ENCODE measurements at places on chromosomes 5 and 9.
A peak's percentile ranks its signal among the peaks of the same experiment; 100 is the strongest.

DNA sequence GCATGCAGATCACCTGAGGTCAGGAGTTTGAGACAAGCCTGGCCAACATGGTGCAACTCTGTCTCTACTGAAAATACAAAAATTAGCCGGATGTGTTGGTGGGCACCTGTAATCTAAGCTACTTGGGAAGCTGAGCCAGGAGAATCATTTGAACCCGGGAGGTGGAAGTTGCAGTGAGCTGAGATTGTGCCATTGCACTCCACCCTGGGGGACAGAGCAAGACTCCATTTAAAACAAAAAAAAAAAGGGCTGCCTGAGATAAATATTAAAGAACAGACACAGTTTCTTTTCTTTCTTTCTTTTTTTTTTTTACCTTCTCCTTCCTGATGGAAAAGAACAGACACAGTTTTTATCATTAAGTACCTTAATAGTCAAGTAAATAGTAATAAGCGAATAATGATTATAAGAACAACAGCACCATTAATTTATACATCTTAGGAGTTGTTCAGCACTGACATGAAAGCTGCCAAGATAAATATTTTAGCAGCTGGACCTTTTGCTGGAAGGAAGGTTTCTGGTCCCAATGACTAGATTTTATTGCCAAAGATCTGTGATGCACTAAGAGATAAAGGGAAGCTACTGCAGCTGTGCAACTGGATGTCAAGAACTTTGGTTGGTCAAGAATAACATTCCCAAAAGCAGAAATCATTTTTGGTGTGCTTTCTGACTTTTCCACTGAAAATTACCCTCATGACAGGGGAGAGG is 7.0 kb downstream of the CENPP start:
- no peak for DNase-seq

DNA sequence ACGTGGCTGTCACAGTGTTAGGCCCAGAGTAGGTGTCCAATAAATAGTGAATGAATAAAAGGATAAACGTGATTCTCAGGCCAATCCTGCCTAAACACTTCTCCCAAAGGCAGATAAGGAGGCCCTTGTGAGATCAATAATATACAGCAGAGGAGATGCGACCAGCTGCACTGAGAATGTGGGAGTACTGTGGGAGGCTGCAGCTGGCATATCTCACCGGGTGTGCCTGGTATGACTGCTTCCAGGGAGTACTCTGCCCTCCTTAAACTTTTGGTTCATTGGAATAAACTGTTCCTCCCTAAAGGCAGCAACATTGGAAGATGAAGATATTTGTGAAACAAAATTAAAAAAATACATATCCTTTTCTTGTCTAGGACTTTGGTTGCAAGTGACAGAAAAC is 57.1 kb upstream of the PTPN3 start:
- DNase-seq = no peak

GRCh38 chr5:153672347-153673090 is 182.0 kb downstream of the GRIA1 start:
- DNase-seq = no peak

DNA sequence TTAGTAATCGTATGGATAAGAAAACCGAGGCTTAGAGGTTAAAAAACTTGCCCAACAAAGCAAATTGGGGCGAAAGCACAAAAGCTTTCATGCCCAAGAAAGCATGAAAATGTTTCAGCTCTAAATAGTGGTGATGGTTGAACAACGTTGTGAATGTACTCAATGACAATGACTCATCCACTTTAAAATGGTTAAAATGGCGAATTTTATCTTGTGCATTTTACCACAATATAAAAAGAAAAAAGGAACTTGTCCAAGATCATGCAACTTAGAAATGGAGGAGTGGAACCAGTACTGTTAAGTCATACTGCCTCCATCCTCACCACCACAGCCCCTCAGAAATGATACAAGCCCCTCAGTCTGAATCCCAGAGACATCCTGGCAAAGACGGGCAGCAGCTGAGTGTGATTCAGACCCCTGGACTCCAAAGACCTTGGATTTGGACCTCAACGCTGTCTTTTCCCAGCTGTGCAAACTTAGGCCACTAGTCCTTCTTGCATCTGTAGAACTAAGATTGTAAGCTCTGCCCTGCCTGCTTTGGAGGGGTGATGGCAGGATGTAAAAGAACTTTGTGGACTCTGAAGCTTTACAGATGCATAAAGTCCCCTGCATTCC is 158.4 kb downstream of the GABBR2 start:
- DNase-seq = no peak

DNA sequence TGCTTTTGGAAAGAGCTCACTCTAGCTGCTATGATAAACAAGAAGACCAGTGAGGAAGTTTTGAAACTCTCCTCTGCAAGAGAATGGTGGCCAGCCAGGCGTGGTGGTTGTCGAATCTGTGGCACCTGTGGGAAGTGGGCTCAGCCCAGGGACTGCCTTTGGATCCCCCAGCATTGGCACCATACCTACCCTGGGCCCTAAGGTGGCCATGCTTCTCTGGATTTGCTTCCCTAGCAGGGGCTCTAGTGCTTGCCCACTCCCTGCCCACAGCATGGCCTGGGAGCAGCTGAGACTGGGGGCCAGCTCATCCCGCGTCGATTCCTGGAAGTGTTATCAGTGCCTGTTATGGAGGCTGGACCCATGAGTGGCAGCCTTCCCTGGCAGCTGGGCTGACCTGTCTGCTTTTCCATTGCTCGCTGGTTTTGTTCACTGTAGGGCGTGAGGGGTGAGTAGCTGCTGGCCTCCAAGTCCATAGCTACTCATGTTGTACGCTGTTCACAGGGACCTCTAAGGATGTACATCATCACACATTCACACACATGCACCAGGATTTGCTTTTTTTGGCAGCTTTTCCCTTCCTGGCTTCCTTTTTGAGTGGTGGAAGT is 2.3 kb downstream of the SLC22A4 start:
- DNase-seq = no peak

GRCh38 chr5:40838086-40838485 is 3.1 kb upstream of the RPL37 start:
- DNase-seq = no peak

DNA sequence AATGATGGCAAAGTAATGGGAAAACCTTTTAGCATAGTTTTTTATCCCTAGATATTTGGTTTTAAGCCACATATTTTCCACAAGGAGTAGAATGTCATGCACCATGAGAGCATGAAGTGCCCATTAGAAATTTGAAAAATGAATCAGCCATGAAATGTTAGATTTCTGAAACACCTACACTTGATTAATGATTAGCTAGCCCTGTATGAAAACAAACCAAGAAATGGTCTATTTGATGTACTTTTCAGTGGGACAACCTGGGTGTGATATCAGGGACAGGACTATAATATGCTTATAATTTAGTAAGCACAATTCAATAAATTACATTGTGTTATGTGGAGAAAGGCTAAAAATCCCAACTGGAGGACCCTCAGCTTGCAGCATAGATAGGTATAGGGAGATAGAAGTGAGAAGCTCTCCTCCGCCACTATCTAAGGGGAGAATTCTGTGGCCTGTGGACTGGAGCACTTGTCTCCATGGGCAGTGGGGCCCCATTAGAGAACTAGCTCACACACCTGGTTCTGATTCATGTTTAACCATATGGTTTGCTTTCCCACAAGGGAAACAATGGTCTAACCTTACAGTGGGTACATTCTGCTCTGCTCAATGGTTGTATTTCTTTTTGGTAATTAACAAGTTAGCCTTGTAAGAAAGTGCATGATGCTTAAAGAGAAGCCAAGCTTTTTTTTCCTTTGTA is 35.2 kb downstream of the NUP214 start:
- DNase-seq = peak; percentile 68

GRCh38 chr9:89491694-89492093 is 6.2 kb downstream of the SEMA4D start:
- no peak for DNase-seq

DNA sequence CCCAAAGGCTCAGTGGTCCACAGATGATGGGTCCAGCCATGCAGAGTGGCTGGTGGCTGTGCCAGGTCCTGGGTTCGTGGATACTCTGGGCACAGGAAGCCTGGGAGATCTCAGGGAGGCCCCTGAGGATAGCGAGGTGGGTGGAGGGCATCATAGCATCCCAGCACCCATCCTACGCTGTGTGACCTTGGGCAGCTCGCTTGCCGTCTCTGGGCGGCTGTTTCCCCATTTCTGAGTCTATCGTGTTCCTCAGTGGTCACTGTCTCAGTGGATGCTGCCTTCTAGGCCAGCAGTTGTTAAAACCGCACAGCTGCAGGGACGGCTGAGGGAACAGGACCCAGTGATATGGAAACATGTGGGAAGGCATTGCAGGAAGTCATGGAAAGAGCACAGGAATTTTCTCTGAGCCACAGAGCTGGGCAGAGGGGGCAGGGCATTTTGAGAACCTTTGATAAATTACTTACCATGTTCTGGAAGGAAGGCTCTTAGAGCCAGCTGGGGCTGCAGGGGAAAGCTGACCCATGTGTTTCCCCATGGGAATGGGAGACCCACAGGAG is 86.4 kb upstream of the COL5A1 start:
- peak; percentile 65 for DNase-seq
